ENCODE measurements at places on chromosomes 2 and 18. TPM values are rescaled to one million over a fixed set of nuclear protein-coding genes. Genes with fewer than 3 reads are reported as not detected.

Gene GPR155
- 3.2 TPM for total RNA-seq

Gene THUMPD2
- total RNA-seq, result 9.9 TPM

Gene SLC9A2
- not detected for total RNA-seq

DNA sequence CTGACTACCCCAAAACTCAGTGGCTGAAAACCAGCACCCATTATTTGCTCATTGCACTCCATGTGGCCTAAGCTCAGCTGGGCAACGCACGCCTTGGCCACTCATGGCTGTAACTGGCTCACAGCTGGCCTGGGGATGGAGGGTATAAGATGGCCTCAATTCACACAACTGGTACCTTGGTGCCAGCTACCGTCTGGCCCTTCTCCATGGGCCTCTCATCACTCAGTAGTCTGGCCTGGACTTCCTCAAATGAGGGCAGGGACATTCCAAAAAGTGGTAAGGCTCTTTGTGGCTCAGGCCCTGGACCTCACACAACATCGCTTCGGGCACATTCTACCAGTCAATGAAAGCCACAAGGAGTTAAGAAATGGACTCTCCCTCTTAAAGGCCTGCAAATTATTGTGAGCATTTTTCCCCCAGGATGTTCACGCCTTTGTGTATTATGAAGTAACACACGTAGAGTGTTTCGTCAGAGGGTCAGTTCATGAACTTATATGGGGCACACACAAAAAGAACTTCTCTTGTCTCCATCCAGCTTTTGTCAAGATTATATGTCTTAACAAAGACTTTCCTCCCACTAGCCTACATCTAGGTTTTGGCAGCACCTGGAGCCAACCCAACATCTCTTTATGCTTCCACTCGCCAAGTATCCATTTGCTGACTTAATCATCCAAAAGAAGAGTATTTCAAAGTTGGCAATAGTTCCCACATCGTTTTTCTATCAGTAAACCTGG is 145.2 kb downstream of the CCBE1 start:
- no peak for DNase-seq

- DNase-seq, result no peak
Observed at GRCh38 chr2:224162122-224162521, 123.0 kb upstream of the SERPINE2 start.
